Activated naive CD4-positive, alpha-beta T cell (primary cell): ENCODE measurements at places on chromosomes 11 and 22.
A peak's percentile ranks its signal among the peaks of the same experiment; 100 is the strongest.

- no peak for DNase-seq
These were observed 33.4 kb downstream of the MN1 start for GRCh38 chr22:27768027-27768653.

DNA sequence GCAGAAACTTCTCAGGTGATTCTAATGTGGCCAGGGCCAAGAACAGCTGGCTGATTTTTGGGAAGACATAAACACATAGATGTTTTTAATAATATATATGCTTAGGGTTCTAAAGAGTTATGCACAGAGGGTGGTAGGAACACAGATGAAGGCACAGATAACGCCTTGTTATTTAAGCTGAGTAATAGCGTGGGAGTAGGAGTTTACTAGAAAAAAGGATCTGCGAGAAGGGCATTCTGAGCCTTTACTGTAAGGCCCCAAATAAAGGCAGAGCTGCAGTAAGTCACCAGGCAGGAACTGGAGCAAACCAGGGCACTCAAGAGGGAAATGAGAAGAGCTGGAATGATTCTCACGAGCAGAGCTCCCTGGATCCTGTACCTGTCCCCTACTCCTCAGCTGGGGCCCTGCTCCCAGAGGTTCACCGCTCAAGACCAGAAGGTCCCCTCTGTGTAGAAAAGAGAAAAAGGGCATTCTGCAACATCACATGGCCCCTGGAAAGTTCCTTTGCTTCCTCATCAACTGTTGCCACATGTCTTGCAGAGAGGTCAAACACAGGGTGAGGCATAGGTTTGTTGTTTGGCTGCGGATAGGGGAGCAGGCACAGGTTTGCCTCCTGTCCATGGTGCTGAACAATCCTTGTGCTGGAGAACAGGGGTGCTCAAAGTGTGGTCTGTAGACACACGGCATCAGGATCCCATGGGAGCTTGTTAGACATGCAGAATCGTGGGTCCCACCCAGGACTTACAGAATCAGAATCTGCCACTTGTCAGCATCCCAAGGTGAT, 125.7 kb downstream of the TENM4 start:
- DNase-seq = no peak

DNA sequence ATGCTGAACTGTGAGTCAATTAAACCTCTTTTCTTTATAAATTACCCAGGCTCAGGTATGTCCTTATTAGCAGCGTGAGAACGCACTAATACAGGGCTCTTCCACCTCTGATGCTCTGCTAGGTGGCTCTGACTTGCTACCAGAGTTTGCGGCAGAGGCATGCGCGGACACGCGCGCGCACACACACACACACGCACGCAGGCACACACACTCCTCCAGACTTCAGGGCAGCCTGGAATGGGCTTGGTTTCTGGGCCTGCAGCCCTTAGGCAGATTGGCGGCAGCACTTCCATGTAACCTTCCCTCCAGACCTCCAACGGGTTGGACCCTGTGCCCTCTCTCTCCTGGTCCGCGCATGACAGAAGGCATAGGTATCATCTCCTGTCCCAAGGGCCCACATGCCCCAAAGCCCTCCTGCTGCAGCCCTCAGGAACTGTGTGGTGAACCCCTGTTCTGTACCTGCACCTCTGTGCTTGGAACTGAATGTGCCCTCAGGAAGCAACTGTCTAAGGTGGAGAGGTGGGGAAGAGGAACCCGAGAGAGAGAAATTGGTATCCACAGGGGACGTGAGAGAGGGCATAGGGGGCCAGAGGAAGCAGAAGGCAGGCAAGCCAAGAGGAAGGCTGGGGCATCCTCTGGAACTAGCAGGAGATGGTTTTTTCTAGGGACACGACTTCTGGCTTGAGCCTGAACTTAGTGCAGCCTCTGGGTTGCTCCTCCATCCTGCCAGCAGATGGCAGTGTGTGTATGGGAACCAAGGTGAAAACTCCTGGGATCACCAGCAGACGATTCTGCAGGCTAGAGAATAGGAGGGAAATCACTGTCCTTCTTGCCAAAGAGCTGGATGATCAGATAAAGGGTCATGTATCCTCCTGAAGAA, 23.4 kb upstream of the RIC3 start:
- no peak for DNase-seq

DNA sequence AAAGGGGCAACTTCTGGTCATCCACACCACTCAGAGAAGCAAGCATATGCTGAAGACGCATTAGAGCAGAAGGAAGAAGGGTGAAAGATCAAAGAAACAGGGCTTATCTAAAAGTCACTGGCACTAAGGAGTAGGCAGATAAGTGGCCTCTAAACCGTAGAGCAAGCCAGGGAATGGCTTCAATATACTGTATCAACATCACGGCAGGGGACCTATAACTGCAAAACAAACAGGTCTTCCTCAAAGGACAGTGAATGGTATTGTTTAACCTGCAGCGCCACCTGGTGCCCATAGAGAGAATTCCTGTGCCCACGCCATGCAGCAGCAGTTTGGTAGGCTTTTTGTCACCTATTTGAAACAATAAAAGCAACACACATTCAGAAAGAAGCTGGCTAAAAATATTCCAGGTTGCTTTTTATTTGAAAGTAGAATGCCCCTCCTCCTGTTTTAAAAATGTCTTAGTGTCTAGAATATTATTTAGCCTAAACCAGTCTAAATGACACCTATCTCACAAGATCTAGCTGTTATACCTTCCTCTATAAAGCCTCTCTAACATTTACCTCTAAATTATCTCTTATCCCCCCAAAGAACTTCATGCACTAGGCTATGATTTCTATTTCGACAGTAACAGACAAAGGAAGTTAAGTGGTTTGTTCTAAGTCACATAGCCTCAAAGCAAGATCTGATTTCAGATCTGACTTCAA, 21.8 kb downstream of the SNX19 start:
- DNase-seq = peak; percentile 5

DNA sequence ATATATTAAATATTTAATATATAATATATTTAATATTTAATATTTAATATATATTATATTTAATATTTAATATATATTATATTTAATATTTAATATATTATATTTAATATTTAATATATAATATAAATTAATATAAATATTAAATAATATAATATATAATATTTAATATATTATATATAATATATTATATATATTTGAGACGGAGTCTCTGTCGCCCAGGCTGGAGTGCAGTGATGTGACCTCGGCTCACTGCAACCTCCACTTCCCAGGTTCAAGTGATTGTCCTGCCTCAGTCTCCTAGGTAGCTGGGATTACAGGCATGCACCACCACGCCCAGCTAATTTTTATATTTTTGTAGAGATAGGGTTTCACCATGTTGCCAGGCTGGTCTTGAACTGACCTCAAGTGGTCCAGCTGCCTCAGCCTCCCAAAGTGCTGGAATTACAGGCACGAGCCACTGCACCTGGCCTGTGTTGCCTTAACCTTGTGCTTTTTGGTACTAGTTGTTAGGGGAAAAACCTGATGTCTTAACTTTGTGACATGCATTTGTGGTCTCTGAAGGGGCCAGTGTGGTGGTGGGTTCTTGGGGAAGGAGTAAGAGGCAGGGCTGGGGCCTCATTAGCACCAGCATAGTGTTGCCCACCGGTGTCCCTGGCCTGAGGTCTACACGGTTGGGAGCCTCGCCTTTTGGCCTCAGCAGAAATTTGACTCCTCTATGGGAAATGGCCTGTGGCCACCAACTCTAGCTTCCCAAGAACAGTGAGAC, 16.6 kb downstream of the SEC14L3 start:
- DNase-seq = no peak

DNA sequence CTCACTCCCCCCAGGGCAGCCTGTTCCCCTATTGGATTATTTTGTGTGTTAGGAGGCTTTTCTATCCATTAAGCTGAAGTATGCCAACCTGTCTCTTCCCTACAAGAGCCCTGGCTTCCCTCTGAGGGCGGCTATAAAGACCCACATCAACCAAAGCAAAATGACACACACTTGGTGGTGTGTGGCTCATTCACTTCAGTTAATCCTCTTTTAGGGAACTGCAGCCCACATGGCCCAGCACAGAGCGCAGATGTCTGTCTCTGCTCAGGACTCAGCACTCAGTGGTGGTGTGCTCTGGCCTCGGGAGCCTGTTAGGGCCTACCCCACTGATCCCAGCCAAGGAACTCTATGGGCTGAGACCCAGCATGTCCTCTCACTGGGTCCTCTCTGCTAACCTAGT, 32.2 kb upstream of the LRRC10B start:
- no peak for DNase-seq

- no peak for DNase-seq
These were observed 187.5 kb downstream of the SHANK2 start for GRCh38 chr11:71064702-71065515.

- DNase-seq = no peak
These were observed 38.1 kb downstream of the KREMEN1 start for GRCh38 chr22:29110946-29111345.

DNA sequence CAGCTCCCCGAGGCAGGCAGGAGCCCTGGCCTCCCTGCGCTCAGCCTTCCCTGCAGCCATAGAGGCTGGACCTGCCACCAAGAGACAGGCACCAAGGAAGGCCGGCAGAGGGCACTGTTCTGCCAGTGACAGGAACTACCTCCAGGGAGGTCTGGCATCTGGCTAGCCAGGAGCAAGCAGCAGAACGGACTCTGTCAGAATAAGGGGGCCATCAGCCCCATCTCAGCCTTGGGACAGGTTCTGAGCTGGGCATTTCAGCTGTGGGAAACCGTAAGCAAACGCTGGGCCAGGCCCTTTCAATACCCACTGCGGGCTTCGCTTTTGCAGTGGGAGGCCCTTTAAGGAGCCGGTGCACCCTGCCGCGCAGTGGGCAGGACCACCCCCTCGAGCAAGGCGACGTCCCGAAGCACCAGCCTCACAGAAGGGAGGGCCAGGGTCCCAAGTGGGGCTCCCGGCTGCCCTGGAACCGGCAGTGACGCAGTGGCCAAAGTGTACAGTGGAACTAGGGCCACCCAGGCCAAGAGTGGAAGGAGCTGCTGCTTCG, 18.2 kb downstream of the IFT27 start:
- peak; percentile 51 for DNase-seq

GRCh38 chr22:40620464-40621046, 16.0 kb downstream of the MRTFA start:
- no peak for DNase-seq
